ENCODE measurements at places on chromosomes 3 and 15. TPM values are rescaled to one million over a fixed set of nuclear protein-coding genes. Genes with fewer than 3 reads are reported as not detected.

Gene GRAMD2A
- under 0.01 TPM for total RNA-seq

Gene PCLAF
- total RNA-seq, result 28.6 TPM

Gene CPLX3
- not detected for total RNA-seq

Gene MESD
- 13.3 TPM for total RNA-seq

Gene FETUB
- not detected for total RNA-seq

Gene STRIT1
- total RNA-seq, result not detected

Gene SYNM
- 86.0 TPM for total RNA-seq

Gene VEPH1
- 0.86 TPM for total RNA-seq

Gene RASGRP1
- 0.11 TPM for total RNA-seq

Gene AVEN
- 21.1 TPM for total RNA-seq

Gene PATL2
- total RNA-seq, result 0.09 TPM

Gene CAND2
- 0.98 TPM for total RNA-seq

Gene AGTR1
- total RNA-seq, result not detected

Gene FAM107A
- 0.09 TPM for total RNA-seq

All from dermis lymphatic vessel endothelial cell (primary cell).